Stimulated activated CD4-positive, alpha-beta T cell treated with anti-CD3 and anti-CD28 coated beads, Interleukin-4, amount 100 ng/mL, for 1 hour (primary cell): ENCODE measurements at places on chromosomes 5 and 9.

GRCh38 chr9:72997387-72997995 lies 44.6 kb upstream of the ALDH1A1 start:
- no peak for DNase-seq

- no peak for DNase-seq
Measured at GRCh38 chr5:97242341-97242740, 59.3 kb upstream of the RIOK2 start.

GRCh38 chr9:115941561-115942315 lies 211.9 kb upstream of the PAPPA start:
- no peak for DNase-seq

- no peak for DNase-seq
Measured at GRCh38 chr9:127549218-127549617, 62.9 kb upstream of the STXBP1 start.

GRCh38 chr5:113524927-113525326 lies 11.4 kb downstream of the YTHDC2 start:
- no peak for DNase-seq

GRCh38 chr9:36788534-36788933 lies 215.8 kb downstream of the MELK start:
- DNase-seq: no peak

GRCh38 chr5:143812085-143812705 lies at the start of gene HMHB1:
Gene HMHB1, plus strand, starts transcription at chr5:143812161.
- no peak for DNase-seq

DNA sequence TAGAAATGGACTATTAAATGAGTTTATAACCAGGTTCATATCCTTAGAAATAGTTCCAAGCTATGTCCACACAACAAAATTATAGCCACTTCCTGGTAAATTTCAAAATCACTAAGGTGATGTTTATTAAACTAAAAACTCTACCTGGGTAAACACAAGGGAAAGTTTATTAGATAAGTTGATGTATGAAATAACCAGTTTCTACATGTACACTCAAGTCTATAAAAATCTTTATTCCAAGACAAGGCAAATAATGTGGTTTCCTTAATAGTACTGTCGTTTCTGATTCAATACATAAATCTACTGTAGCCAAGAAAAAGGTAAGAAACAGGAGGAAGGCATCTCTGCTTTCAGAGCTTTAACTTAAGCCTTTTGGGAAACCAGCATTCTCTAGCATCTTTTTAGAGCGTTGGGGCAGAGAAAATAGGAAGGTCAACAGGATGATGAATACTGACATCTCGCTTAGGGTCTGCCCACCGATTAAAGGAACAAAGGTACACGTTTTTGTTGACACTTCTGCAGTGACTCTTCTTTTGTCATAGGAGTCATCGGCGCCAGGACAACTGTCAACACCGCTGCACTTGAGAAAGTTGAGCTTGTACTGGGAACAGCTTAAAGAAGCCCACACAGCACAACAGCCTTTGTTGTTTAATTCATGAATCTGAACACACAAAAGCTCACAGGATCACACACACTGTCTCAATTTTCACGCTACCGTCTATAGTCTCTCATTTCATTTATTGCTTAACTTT lies 513.6 kb downstream of the SLCO4C1 start:
- no peak for DNase-seq

DNA sequence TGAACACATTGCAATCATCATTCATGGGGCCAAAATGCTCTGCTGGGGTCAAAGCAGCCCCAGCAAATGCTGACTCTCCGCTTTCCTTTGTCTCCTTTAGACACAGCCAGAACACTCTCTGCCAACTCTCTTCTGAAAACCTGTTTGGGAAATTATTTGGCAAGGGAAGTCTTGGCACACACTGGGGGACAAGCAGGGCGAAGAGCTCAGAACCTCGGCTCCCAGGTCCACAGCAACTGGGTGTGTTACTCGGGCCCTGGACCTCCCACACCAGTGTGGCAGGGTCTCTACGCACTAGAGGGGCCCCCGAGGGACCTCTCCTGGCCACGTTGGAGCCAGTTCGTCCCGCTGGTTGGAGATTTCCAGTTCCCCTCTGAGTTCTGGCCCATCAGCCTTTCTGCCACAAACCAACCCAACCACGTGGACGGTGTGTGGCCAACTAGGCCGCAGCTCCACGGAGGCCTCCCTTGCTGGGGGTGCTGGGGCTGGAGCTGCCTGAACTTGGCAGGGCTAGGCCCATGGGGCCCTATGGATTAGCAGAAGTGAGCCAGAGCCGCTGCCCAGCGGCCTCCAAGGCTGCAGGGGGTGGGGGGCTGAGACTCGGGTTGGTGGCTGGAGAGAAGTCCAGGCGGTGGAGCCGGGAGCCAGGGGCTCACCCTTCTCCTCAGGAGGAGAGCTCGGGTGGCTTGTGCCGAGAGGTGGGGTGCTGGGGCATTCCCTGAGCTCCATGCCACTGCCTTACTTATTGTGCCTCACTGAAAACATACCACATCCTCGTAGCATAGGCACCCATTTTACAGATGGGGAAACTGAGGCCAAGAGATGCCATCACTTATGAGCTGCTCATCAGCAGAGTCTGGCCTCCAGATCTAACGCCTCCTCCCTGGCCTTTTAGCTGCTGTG lies 46.8 kb upstream of the RNU6ATAC start:
- DNase-seq: no peak

DNA sequence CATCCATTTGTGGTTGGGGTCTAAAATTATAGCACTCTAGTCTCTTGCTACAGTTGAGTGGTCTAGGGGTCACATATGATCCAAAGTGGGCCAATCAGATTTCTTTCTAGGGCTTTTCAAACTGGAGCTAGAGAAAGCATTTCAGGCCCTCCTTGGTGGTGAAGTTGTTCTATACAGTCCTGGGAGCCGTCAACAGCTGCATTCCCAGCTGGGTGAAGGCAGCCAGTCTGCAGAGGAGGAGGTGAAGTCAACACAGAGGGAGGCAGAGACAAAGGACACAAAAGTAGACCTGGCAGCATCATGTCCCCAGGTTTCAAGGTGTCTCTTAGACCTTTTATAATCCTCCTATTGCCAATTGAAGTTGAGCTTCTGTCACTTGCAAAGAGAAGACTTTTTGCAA lies 518.2 kb downstream of the BNC2 start:
- DNase-seq: no peak

DNA sequence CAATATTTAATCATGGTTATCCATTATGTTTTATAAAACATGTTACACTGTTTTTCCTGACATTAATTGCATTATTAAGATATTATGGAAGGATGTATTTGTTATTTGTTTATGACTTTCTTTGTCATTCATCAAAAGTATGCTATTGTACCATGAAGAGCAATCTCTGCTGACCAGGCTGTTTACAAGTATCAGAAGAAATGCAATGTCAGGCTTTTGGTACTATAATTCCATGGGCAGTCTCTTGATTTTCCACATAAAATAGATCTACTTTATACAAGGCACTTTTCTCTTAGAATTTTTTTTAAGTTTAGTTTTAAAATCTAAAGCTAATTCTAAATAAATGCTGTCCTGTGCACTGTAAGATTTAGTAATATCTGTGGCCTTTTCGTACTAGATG lies 196.6 kb downstream of the COX7C start:
- DNase-seq: no peak

DNA sequence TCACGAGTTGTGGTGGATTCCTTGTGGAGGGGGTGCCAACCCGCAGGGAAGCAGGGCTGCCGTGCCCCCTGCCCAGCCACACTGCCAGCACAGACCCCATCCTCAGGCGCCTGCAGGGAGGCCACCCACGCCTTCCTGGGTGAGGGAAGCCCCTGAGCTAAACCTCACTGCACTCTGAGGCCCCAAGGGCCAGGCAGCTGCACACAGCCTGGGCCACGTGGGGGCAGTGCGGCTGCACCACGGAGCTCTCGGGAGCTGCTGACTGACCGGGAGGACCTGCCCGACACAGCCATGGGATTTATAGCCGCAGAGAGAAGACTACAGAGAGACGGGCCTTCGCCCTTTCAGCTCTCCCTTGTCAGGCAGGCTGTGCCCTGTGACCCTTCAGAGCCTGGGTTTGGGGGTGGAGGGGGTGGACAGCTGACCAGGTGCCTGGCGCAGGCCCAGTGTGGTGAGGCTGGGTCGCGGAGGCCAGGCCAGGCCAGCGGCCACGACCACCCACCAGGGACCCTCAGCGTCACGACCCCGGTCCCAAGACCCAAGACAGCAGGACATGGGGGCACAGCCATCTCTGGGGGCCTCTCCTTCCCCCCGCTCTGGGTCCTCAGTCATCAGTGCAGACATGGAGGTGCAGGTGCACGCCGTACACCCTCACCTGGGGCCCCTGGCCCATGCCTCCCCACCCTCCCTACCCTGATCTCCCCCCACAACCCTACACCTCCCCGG lies 4.3 kb upstream of the AHRR start:
- DNase-seq: peak; percentile 62

DNA sequence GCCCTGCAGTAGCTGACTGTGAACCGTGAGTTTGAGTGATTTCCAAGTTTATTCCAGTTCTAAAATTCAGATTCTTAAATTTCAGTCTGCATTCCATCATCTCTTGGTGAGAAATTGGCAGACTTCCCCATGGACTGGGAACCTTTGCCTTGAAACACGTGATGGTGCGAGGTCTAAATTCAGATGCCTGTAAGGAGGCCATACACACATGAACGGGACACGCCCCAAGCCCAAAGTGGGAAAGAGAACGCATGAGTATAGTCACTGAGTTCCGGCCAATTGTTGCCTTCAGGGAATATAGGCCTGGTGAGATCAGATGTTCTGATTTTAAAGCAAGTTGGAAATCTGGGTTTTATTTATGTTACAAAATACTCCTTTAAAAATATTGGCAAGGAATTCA lies 1084.4 kb upstream of the WWC1 start:
- no peak for DNase-seq

DNA sequence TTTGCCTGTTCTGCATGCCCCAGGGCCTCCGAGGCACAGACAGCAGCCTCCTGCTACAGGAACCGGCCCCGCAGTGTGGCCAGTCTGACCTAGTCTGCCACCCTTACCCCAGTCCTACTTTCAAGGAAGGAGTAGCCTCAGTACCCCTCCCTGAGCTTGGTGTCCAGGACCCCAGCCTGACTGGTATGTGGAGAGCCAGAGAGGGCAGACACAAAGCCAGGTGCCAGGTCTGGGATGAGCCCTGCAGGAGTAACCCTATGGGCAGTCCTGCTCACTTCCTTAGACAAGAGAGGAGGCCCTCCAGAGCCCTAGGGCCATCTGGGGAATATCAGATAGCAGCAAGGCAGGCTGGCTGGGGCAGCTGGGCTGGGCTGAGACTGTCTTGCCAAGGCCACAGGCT lies 67.8 kb downstream of the NRG2 start:
- DNase-seq: no peak

GRCh38 chr9:21552244-21553170 lies 70.4 kb upstream of the IFNE start:
- no peak for DNase-seq

- DNase-seq: no peak
Measured at GRCh38 chr5:158383486-158383885, 524.5 kb upstream of the CLINT1 start.

GRCh38 chr9:123835821-123836220 lies 94.1 kb downstream of the DENND1A start:
- DNase-seq: no peak

DNA sequence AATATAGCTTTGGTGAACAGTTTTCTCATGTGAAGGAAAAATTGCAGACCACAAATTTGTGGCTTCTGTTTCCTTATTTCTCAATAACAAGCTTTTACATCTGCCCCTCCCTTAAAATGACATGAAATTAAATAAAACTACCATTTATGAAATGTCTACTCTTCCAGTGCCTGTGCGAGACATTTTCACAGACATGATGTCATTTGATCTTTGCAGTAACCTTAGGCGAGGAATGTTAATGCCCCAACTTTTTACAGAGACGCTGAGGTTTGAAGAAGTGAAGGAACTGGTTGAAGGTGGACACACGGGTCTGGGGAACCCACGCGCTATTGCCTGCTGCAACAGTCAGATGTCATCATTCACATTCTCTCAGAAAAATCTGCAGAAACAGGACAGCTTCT lies 61.5 kb downstream of the OSTF1 start:
- DNase-seq: no peak

GRCh38 chr9:12689233-12689632 lies 4.0 kb upstream of the TYRP1 start:
- no peak for DNase-seq

GRCh38 chr5:36985387-36985786 lies 108.8 kb downstream of the NIPBL start:
- no peak for DNase-seq

DNA sequence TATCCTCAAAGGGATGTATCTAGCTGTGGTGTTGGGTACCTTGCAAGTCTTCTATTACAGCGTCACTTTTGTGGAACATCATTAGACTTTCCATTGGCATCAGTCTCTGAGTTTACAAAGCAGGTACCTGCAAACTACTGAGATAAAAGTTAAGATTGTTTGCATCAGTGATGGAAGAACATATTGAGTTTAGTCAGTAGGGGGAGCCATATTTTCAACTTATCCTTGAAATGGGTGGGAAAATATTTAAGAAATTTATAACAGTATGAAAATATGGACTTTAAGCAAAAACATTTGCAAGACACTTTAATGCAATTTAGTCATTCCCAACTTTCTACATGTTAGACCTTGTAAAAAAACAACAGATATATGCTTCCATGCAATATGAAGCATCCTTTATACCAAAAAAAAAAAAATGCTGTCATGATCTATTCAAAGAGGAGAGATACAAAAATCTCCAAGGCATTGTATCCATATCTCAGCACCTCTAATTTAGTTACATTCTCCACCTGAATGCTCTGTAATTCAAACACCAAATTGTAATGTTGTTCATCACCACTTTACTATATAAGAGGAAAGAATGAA lies 98.6 kb upstream of the ADAMTS19 start:
- DNase-seq: no peak

DNA sequence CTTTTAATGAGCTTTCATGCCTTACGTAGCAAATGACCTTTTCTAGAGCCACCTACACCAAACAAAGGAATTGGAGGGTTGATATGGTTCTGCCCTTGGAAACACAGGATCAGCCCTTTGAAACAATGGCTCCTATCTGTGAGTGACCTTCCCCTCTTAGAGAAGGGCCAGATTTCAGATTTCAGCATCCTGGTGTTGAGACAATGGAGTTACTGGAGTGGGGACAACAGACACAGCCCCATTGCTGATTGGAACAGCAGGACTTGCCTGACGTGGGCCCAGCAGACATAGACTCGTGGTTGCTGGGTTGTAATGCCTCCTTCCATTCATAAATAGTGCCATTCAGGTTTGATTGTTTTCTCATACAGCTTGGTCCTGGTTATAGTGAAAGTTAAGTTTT lies 96.0 kb downstream of the GALNT10 start:
- DNase-seq: no peak

GRCh38 chr5:62732677-62733121 lies 154.1 kb downstream of the LRRC70 start:
- DNase-seq: no peak

DNA sequence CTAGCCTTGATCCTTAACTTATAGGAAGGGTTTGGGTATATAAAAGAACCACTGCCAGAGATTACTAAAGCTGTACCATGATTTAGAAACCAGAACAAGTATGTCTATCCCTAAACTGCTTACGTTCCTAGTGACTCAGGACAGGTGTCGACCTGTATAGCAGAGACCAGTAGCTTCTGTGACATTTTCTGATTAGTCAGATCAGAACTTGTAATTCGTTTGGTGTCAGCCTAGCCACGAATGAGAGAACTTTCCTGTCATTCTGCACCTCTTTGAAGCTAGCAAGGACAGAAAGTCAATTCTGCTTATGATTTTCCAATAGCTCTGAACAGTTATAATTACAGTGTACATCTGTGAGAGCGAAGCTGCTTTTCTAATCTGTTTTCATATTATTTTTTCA lies 39.5 kb downstream of the PRKACG start:
- DNase-seq: no peak

GRCh38 chr9:92716557-92716956 lies 46.6 kb upstream of the IPPK start:
- peak; percentile 84 for DNase-seq

GRCh38 chr5:84430079-84430478 lies 45.4 kb upstream of the EDIL3 start:
- no peak for DNase-seq
